ENCODE measurements at places on chromosomes 4 and X.

GRCh38 chr4:153464068-153464467, 2.1 kb upstream of the TMEM131L start:
- DNase-seq = no peak

GRCh38 chr4:84419201-84419600, 79.9 kb downstream of the NKX6-1 start:
- no peak for DNase-seq

DNA sequence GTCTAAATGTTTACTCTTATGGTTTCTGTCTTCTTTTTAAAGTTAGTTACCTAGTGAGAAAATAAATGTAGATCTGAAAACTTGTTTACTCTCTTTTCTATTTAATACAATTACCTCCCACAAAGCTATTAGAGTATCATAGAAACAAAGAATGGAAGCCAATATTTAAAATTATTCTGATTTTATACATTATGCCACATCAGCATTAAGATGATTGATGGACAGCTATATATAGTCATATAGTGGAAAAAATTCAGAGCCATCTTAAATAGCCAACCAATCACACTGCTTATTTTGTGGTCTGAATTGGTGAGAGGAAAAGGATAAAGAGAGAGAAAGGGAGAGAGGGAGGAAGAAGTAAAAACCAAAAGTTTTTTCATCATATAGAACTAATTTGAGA, 1101.8 kb downstream of the PCDH19 start:
- DNase-seq = no peak

DNA sequence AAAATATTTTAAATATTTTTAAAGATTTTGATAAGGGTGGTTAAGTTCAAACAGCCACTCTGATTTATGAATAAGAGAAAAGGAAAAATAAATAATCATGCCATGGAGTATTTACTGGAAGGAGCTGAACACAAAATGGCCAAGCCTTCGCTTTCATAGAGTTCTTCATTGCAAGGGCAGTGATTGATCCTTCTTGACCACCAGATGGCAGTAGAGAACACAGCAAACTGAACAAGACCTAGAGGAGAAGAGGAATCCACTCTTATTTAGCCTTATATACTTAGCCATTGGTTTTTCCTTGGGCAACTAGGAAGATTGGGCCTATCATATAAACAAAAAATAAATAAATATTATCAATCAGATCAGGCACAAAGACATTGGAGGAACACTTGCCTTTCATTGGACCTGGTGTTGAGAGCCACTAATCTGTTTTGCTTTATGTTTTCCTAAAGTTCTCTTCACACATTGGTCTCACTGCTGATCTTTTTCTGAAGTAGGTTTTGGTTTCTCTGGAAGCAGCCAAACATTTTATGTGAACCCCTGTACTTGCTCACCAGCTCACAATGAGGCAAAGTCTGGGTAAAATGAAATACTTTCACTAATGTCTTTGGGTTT, 58.1 kb upstream of the PARM1 start:
- no peak for DNase-seq

- no peak for DNase-seq
Measured at GRCh38 chrX:39020051-39020669, 218.9 kb downstream of the MID1IP1 start.

DNA sequence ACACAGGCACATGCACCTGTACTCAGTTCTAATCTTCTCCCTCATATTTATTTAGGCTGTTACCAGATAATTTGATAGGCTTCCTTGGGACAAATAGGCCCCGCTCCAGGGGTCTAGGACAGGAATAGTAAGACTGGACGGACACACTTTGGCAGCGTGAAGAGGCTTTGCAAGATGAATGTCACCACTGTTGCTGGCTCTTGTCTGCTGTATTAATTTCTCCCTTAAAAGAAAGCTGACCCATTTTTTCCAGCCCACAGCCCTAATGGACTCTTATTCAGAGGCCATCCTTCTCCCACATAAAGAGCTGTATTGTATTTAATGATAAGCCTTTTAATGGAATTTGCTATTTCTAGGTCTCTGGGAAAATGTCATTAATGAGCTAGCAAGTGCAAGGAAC, 18.0 kb downstream of the FAM184B start:
- no peak for DNase-seq

All from stimulated activated CD8-positive, alpha-beta memory T cell treated with anti-CD3 and anti-CD28 coated beads, Interleukin-15, amount 100 ng/mL, for 48 hours (primary cell).